AG09319 (cell line): ENCODE measurements at places on chromosomes 16 and 17.

- no peak for DNase-seq
Observed at GRCh38 chr16:57620335-57621231, 7.8 kb upstream of the ADGRG1 start.

GRCh38 chr17:353213-353837 lies 718 bp upstream of the RPH3AL start:
- no peak for DNase-seq

DNA sequence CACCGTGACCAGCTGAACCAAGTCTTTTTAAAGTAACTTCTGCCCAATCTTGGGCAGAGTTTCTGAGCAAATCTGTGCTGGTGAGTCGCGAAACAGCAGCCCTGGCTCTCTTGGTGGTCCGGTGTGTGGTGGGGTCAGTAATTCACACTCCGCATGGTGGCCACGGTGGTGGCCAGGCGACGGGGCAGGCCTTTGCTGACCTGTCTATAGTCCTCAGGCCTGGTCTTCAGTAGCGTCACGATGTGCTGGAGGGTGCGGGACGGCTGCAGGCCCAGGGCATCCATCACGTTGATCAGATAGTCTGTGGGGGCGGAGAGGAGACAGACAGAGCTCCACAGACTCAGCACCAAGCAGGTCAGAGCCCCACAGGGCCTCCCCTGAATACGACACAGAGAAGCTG lies 64.2 kb downstream of the COG7 start:
- DNase-seq: no peak

DNA sequence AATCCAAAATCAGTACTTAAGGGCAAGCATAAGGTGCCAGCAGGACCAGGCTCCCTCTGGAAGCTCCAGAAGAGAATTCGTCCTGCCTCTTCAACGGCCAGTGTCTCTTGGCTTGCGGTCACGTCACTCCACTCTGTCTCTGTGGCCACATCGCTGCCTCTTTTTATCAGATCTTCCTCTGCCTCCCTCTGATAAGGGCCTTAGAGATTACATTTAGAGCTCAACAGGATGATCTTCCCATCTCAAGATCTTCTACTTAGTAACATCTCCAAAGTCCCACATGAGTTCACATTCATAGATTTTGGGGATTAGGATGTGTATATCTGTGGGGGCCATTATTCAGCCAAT lies 16.9 kb downstream of the MPG start:
- DNase-seq: no peak

DNA sequence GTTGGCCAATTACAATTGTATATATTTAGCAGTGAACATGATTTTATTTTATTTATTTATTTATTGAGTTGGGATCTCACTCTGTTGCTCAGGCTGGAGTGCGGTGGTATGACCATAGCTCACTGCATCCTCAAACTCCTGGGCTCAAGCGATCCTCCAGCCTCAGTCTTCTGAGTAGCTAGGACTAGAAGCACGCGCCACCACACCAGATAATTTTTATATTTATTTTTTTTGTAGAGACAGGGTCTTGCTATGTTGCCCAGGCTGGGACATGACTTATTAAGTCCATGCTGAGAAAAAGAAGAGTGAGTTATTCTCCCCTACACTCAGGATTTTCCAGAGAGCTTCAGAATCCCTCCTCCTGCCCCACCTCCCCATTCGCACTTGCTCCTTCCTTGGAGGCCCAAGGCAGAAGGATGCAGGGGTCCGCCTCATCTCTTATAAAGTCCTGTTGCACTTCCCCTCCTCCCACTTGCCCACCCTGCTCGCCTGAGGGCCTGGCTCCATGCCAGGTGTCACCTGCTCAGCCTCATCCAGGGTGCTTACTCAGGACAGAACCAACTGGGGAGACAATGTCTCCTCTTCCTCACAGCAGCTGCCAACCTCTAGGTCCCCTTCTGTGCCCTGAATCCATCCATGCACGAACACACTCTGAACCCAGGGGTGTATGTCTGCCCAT lies 16.1 kb upstream of the SP2 start:
- DNase-seq: no peak

- DNase-seq: no peak
Observed at GRCh38 chr17:28796062-28796461, 46.5 kb downstream of the FAM222B start.
